ENCODE measurements at places on chromosomes 11 and 22. TPM values are rescaled to one million over a fixed set of nuclear protein-coding genes. Genes with fewer than 3 reads are reported as not detected.

DNA sequence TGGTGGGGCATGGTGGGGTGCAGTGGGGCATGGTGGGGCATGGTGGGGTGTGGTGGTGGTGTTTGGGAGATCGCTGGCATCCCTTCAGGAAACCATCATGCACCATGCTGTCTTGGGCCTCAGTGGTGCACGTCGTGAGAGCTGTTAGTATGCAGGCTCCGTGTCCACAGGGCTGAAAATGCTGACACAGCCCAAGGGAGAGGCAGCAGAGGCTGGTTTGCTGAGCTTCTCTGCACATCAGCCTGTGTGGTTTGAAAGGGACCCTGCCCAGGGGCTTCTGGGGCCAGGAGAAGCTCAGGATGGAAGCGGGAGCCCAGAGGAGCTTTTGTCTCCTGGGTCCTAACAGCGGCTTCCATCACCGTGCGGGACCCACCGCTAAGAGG is 30.2 kb downstream of the MUC5B start:
- no peak for DNase-seq

DNA sequence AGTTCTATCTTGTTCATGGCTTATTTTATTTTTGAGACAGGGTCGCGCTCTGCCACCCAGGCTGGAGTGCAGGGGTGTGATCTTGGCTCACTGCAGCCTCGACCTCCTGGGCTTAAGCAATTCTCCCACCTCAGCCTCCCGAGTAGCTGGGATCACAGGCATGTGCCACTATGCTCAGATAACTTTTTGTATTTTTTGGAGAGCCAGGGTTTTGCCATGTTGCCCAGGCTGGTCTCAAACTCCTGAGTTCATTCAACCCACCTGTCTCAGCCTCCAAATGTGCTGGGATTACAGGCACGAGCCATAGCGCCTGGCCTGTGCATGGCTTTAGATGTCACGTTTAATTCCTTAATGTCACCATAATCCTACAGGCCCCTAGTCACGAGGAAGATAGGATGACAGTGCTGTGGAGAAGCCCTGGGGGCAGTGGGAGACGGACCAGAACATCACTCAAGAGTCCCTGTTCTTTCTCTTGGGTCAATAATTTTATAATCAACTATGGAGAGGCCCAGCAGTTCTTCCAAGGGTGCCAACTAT is 99.5 kb downstream of the RDX start:
- no peak for DNase-seq

DNA sequence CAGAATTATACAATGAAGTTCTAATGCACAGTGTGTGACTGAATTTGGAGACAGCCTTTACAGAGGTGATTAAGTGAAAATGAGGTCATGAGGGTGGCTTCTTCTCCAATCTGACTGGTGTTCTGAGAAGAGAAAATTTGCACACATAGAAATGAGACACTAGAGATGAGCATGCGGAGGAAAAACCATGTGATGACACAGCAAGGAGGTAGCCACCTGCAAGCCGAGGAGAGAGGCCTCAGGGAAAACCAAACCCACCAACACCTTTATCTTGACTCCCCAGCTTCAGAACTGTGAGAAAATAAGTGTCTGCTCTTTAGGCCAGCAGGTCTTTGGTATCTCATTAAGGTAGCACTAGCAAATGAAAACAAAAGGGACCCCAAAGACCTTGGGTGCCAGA is 93.2 kb downstream of the GGTLC2 start:
- DNase-seq: no peak

DNA sequence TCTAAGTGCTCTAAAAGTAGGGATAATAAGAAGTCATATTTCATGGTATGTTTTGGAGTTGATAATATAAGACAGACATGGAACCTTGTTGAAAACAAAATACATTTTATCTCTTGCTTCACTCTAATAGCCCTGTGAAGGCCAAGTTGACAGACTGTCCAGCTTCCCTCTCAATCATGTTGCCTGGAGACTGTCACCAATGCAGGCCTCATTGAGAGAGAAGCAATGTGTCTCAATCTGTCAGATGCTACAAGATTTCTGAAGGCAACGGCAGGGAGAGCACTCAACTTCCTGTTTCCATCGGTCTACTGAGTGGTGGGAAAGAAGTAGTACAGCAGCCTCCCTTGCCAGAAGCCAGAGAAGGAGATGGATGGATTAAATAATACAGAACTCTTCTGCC is 23.6 kb upstream of the FJX1 start:
- DNase-seq: no peak

The JAM3 gene
- 55.1 TPM for polyA plus RNA-seq

The MN1 gene
- polyA plus RNA-seq: 9.8 TPM

The TTC17 gene
- 125 TPM for polyA plus RNA-seq

The ELFN2 gene
- polyA plus RNA-seq: 1.2 TPM

Measured in renal cortex interstitium (tissue), 15 donors.